ENCODE measurements at places on chromosomes 12 and 14.

GRCh38 chr12:95642583-95642982 is 91.3 kb upstream of the USP44 start:
- DNase-seq: no peak

- DNase-seq: no peak
Measured at GRCh38 chr14:26395726-26396125, 202.1 kb downstream of the NOVA1 start.

GRCh38 chr12:124368421-124369032 is 73.6 kb downstream of the RFLNA start:
- no peak for DNase-seq

GRCh38 chr12:51388069-51388799 is 3.0 kb downstream of the GALNT6 start:
- DNase-seq: no peak

- DNase-seq: no peak
Measured at GRCh38 chr12:111868676-111869588, 26.9 kb downstream of the MAPKAPK5 start.

GRCh38 chr12:27057543-27057942 is 24.8 kb downstream of the C12orf71 start:
- no peak for DNase-seq

- no peak for DNase-seq
Measured at GRCh38 chr12:132530851-132531250, 40.9 kb downstream of the FBRSL1 start.

GRCh38 chr14:68959035-68959434 is 20.1 kb downstream of the ACTN1 start:
- no peak for DNase-seq

DNA sequence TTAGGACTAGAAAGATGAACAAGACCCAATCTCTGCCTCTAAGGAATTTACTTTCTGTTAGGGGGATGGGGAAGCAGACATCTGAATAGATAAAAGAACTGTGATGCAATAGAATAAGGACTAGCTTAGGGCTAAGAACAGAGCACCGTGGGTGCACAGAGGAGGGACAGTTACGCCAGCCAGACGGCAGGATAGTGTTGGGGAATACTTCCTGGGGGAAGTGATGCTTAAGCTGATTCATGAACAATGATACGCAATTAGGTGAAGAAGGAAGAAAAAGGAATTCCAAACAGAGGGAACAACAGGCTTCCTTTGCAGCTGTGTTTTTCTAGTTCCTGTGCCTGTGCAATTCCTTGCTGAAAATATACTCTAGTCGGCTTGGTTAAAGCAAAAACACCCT is 501.1 kb downstream of the APAF1 start:
- DNase-seq: no peak

GRCh38 chr14:61750708-61751474 is 11.3 kb upstream of the SNAPC1 start:
- no peak for DNase-seq

DNA sequence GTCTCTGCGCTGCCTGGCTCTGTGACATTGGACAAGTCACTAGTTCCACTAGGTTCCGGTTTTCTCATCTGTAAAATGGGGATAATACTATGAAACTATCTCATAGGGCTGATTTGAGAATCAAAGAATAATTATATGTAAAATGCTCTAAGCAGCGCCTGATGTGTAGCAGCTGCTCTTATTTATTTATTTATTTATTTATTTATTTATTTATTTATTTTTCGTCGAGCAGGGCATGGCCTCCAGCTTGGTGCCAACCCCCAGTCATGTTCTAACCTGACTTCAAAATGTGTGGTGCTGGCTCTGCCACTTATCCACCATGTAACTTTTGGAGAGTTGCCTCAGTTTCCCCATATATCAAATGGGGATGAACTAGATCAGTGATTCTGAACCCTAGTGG is 93.5 kb upstream of the GSC start:
- DNase-seq: no peak

DNA sequence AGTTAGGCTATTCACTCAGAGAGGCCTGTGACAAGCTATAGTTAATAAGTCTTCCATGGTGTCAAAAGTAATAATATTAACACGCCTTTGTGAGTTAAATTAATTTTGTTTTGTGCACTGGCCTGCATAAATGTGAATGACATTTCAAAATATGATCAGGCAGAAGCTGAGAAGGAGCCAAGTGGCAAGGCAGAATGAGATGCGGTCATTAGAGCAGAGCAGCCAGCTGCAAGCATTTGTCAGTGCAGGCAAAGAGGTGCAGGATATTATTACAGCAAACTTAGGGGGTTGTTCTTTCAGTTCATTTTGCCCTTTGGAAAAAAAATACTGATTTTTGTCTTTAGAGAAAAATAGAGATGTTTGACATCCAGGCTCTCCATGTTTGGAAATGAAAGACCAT is 364.5 kb downstream of the PAWR start:
- DNase-seq: no peak

- DNase-seq: no peak
Measured at GRCh38 chr12:32522331-32523221, 123.2 kb downstream of the FGD4 start.

DNA sequence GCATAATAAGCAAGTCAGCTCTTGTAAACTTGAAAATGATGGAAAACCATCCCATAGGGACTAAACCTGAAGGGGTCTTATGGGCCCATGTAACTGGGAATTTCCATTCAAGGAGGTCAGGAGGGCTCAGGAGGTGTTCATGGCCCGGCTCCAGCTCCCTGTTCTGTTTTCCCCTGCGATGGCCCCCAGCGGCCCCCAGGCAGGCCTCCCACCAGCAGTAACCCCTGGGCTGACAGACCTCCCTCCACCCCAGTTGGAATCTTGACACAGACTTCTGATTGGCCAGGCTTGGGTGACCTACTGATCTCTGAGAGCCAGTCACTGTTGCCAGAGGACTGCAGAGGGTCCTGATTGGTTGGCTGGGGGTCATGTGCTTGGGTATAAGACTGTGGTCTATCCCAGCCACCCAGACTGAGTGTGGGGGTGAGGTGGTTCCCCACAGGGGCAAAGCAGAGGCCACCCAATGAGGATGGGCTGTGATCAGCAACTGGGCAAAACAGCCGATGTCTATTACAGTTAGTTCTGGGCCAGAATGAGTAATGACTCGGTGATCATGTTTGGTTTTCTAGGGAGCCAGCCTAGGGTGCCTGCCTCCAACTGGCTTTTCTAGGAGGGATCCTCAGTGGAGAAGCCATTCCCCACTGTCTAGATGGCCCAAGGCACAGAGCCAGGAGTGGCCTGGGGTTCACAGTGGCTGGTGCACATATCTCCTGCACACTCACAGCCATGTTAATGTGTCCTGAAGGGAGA is 27.0 kb downstream of the RHOF start:
- DNase-seq: no peak

- DNase-seq: no peak
Measured at GRCh38 chr14:68349900-68350629, 442.8 kb downstream of the ZFP36L1 start.

GRCh38 chr12:3419558-3419957 is 71.4 kb upstream of the PRMT8 start:
- no peak for DNase-seq

DNA sequence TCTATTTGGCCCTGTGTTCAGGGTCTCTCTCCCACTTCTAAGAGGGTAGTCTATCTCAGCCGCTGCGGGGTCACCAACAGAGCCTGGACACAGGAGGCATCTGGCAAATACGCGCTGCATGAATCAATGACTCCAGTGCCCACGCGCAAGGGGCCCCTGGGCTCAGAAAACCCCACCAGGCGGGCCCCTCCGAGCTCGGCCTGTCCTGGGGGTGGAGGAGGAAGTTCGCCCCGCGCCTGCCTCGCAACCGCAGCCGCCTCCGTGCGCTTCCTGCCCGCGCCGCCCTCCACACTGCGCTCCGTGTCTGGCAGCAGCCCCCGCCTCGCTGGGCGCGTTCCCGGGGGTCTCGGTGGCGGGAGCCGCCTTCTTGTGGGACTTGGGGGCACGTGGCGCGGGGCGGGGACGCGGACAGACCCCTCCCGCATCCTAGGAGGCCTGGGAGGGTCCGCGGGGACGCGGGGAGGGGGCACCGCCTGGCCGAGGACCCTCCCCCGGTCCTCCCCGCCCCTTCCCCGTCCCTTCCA is 811 bp upstream of the FBRSL1 start:
- no peak for DNase-seq

DNA sequence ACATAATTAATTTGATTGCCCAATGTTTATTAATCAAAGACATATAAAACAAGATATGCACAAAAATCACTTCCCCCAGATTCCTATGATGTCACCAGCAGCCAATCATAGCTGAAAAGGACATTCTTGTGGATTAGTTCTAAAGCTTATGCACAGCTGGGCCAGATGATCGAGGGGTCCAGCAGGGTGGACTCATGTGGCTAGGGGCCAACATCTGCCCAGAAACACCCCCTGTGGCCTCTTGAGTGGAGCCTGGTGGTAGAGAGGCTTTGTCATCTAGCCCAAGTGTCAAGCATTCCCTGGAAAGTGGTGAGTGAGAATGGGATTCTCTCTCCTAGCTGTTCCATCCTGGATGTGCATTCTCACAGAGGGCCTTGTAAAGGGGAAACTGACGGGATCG is 590.0 kb downstream of the BCL11B start:
- DNase-seq: no peak

DNA sequence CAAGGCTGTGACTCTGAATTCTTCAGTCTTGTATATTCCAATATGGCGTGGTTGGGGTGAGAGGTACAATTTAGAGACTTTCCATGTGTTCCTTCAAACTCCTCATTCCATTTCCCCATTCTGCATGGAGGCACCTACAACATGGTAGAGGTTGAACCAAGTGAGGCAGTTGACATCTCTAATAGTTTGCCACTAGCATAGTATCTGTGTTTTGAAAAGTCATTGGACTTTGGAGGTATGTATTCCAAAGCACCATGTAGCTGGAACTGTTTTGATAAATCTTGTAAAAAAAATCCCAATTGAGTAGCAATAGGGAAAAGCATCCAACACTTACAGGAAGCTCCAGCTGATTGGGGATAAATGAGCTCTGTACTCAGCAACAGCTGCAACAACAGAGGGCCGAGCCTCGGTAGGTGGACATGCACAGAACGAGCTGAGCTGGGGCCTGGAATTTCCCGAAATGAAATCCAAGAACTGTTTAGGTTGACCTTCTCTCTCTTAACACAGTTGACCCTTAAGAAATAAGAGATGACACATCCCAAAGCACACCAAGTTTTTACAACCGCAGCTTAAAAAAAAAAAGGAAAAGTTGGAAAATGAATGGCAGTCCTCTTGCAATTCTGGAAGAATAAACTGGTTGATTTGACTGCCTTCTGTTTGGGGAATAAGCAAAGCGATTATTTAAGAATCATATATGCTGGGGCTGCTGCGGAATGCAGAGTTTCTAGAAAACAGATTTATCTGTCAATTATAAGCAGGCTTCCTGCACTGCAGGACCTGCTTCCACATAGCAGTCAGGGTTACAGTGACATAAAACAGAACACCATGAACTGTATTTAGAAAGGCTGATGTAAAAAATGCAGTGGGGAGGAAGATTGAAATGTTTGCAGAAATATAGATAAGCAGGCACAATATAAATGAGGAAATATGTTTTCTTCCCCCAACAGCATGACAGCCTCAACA is 194.6 kb upstream of the KRR1 start:
- DNase-seq: peak; percentile 90

GRCh38 chr12:14157088-14157747 is 175.8 kb upstream of the GRIN2B start:
- no peak for DNase-seq

- DNase-seq: no peak
Measured at GRCh38 chr12:1872448-1872847, 46.0 kb downstream of the CACNA2D4 start.

DNA sequence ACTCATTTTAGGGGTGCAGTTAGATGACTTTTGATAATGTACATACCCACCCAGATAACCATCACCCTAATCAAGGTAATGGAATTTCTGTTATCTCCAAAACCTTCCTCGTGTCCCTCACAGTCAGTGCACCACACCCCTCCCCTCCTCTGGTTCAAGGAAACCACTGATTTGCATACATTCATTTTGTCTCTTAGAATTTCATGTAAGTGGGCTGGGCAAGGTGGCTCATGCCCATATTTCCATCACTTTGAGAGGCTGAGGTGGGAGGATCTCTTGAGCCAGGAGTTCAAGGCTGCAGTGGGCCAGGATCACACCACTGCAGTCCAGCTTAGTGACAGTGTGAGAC is 15.7 kb downstream of the ADIPOR2 start:
- DNase-seq: no peak

DNA sequence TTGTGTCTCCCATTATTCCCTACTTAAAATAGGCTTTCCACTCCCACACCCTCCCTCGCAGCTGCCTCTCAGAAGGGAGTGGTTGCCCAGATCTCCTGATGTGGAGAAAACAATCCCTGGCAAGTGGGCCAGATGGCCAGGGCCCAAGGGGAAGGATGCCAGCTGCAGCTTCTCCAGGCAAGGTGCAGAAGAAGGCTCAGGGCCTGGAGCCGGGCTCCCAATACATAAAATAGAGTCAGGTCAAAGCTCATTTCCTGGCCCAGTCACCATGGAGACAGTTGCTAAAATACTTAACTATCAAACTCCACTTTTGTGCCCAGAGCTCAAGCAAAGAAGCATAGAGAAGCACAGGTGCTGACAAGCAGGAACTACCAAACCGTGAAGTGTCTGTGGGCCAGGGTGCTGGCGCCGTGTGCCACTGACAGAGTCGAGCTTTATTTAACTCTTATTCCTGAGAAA is 45.7 kb upstream of the ITPR2 start:
- DNase-seq: no peak

GRCh38 chr12:109065853-109066193 is 13.4 kb downstream of the USP30 start:
- no peak for DNase-seq

GRCh38 chr12:83005534-83006197 is 319.0 kb downstream of the TMTC2 start:
- DNase-seq: no peak

DNA sequence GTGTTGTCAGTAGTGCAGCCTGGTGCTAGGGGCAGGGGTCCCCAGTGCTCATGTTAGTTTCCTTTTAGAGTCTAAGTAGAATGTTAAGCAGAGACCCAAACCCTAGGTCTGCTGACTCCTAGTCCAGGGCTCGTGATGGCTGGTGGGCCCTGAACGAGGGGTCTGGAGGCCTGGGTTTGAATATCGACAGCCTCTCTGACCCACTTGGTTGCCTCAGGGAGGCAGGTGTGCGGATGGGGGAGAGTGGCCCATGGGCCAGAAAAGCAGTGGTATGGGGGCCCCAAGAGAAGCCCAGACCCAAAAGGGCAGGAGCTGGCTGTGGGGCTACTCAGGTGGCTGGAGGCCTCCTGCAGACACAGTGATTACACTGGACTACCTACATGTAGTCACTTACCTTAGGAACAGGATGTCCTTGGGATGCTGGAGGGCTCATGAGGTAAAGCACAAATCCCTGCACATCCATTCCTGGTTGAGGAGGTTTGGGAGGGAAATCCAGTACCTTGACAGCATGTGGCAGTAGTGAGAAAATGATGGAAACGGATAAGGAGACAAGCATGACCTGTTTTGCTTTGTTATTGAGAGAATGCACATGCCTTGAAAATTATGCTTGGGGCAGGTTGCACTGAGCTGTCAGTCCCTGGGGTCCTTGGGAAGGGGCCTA is 1.7 kb upstream of the SLC25A29 start:
- DNase-seq: no peak

DNA sequence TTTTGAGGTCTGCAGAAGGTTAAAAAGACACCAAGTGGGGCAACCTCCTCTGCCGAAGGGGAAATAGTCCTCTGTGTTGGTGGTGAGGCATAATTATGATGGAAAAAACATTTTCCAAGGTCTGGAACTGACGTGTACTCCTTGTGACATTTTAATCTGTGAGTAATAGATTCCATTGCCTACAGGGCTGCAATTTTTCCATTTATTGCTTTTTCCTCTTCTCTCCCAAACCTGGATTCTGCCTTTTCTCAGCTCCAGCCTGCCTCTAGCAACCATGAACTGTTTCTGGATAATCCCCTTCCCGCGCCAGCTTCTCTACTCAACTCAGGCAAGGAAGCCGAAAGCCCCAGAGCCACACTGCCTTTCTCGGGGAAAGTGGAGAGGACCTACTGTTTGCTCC is 230.1 kb upstream of the PLXNC1 start:
- DNase-seq: no peak
